ENCODE measurements at places on chromosomes 1 and 21. TPM values are rescaled to one million over a fixed set of nuclear protein-coding genes. Genes with fewer than 3 reads are reported as not detected.

FCRL3 gene
- not detected for total RNA-seq

DLGAP3 gene
- 0.21 TPM for total RNA-seq

AZIN2 gene
- 0.67 TPM for total RNA-seq

RUNX3 gene
- 7.0 TPM for total RNA-seq

LACTBL1 gene
- total RNA-seq: not detected

S100A7A gene
- not detected for total RNA-seq

DENND2C gene
- 0.62 TPM for total RNA-seq

NHLH1 gene
- total RNA-seq: 0.33 TPM

ESPN gene
- total RNA-seq: 1.2 TPM

LAX1 gene
- not detected for total RNA-seq

MNDA gene
- not detected for total RNA-seq

KRTAP12-2 gene
- total RNA-seq: not detected

ZC3H12A gene
- total RNA-seq: 45.0 TPM

RXFP4 gene
- total RNA-seq: 0.07 TPM

PLA2G2D gene
- not detected for total RNA-seq

SLAMF9 gene
- 0.43 TPM for total RNA-seq

S1PR1 gene
- 0.22 TPM for total RNA-seq

OR14K1 gene
- total RNA-seq: not detected

FMO5 gene
- 0.17 TPM for total RNA-seq

PRDM2 gene
- 9.7 TPM for total RNA-seq

CCDC181 gene
- total RNA-seq: 0.29 TPM

SPRR2B gene
- not detected for total RNA-seq

TRAF3IP3 gene
- not detected for total RNA-seq

AMIGO1 gene
- 1.7 TPM for total RNA-seq

PTPN7 gene
- not detected for total RNA-seq

FMO4 gene
- 0.51 TPM for total RNA-seq

GBP2 gene
- total RNA-seq: 0.96 TPM

OLFML2B gene
- 0.33 TPM for total RNA-seq

KCNC4 gene
- total RNA-seq: 2.0 TPM

CFAP141 gene
- total RNA-seq: not detected

FH gene
- total RNA-seq: 85.8 TPM

All from A549 treated with dexamethasone at 1 μM for 4 hours (cell line).